ENCODE measurements at places on chromosomes 3 and 15. TPM values are rescaled to one million over a fixed set of nuclear protein-coding genes. Genes with fewer than 3 reads are reported as not detected.

DNA sequence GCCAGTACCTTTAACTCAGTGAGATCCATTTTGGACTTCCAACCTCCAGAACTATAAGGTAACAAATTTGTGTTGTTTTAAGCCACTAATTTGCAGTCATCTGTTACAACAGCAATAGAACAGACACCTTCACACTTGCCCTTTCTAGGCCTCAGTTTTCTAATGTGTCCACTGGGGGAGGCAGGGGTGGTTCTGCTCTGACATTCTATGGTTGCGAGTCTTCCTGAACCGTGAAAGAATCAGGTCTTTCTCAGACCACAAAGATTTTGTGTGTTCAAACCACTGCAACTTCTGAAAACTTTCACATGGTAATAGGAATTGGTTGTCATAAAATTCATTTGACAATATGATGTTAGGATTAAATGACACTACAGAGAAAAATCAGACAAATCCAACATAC lies 26.8 kb upstream of the CSTA start:
- H3K4me3 ChIP-seq = no peak overlapping the region
- no peaks in the 10 kb centered on the region for H3K36me3 ChIP-seq
- peaks cover 29% of the 10 kb centered on the region for H3K4me1 ChIP-seq
- no peaks in the 10 kb centered on the region for H3K27me3 ChIP-seq
- H3K27ac ChIP-seq = no peak overlapping the region

The ZBTB47 gene
- total RNA-seq = 15.3 TPM

DNA sequence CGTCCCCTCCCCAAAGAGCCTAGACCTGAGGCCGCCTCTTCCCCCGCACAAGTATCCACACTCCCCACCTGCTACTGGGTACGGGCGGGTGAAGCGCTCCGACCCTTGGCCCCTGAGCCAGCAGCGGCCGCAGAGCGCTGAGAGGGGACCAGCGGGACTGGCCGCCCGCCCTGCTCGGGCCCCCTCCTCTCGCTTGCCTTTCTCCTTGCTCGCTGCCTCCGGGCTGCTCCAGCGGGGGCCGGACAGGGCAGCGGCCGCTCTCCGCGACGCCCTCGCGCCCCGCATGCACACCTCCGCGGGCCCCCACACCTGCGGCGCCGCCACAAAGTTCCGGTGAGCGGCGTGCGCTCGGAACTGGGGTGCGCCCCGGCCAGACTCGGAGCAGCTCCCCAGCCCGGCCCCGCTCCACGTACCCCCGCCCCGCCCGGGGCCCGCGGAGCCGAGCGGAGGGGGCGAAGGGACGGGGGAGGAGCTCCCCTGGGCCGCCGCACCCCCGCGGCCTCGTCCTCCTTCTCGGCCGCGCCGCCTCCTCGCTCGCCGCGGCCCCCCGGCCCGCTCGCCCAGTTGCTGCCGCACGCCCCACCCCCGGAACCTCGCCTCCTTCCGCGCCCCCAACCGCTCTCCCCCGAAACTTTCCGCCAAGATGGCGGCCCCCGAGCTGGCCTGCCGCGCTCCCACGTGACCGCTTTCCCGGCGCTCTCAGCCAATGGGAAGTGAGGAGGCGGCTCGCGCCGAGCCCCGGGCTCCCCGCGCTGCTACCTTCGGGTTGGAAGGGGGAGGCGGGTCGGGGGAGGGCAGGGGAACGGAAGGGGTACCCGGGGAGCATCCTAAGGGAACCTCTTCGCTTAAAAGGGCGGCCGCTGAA lies 704 bp downstream of the DLG1 start:
- H3K4me3 ChIP-seq = peak overlapping the region; percentile 96
- peak overlapping the region; percentile 97 for H3K27ac ChIP-seq
- H3K36me3 ChIP-seq = peaks cover 17% of the 10 kb centered on the region
- peak; percentile 23 for DNase-seq
- H3K4me1 ChIP-seq = peaks cover 6% of the 10 kb centered on the region

The KBTBD8 gene
- 1.7 TPM for total RNA-seq

GRCh38 chr3:143603774-143604173 lies 244.5 kb downstream of the SLC9A9 start:
- DNase-seq = no peak
- H3K27me3 ChIP-seq = no peaks in the 10 kb centered on the region
- H3K4me3 ChIP-seq = no peak overlapping the region
- no peak overlapping the region for H3K27ac ChIP-seq

The PRRT3 gene
- total RNA-seq = 0.72 TPM

- H3K4me1 ChIP-seq = peaks cover 37% of the 10 kb centered on the region
- peak overlapping the region; percentile 51 for H3K27ac ChIP-seq
- H3K27me3 ChIP-seq = no peaks in the 10 kb centered on the region
Measured at GRCh38 chr3:157136647-157137387, 23.1 kb downstream of the CCNL1 start.

The FHIT gene
- total RNA-seq = 5.7 TPM

The SUCNR1 gene
- total RNA-seq = 0.38 TPM

GRCh38 chr3:50170689-50171088 lies 15.6 kb downstream of the SEMA3F start:
- peak overlapping the region; percentile 97 for H3K27ac ChIP-seq
- no peak overlapping the region for H3K4me3 ChIP-seq
- peaks cover 63% of the 10 kb centered on the region for H3K36me3 ChIP-seq
- H3K27me3 ChIP-seq = no peaks in the 10 kb centered on the region
- DNase-seq = no peak
- peaks cover 49% of the 10 kb centered on the region for H3K4me1 ChIP-seq

- no peaks in the 10 kb centered on the region for H3K4me1 ChIP-seq
- no peaks in the 10 kb centered on the region for H3K36me3 ChIP-seq
- no peak for DNase-seq
Measured at GRCh38 chr15:33031324-33031821, 163.1 kb downstream of the FMN1 start.

DNA sequence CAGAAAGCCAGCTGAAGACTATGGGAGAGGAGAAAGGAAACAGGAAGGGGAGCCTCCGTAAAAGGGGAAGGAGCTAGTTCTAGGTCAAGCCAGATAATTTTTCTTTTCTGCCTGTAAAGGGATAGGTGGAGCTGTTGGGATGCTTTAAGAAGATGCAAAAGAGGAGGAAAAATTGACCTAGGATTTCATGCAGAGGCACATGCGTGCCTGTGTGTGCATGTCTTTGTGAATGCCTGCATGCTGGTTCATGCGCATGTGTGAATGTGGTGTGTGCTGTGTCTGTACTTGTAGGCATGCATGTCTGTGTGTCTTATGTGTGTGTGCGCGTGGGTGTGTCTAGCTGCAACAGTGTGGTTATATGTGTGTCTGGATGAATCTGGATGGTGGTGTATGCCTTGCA lies 27.3 kb downstream of the CCDC33 start:
- no peaks in the 10 kb centered on the region for H3K36me3 ChIP-seq
- no peak for DNase-seq
- H3K4me3 ChIP-seq = no peak overlapping the region

GRCh38 chr15:70494852-70495571 lies 268.3 kb downstream of the UACA start:
- H3K36me3 ChIP-seq = no peaks in the 10 kb centered on the region
- H3K27me3 ChIP-seq = peaks cover 19% of the 10 kb centered on the region
- H3K4me1 ChIP-seq = peaks cover 45% of the 10 kb centered on the region
- no peak for DNase-seq
- H3K4me3 ChIP-seq = no peak overlapping the region
- H3K27ac ChIP-seq = peak overlapping the region; percentile 85

DNA sequence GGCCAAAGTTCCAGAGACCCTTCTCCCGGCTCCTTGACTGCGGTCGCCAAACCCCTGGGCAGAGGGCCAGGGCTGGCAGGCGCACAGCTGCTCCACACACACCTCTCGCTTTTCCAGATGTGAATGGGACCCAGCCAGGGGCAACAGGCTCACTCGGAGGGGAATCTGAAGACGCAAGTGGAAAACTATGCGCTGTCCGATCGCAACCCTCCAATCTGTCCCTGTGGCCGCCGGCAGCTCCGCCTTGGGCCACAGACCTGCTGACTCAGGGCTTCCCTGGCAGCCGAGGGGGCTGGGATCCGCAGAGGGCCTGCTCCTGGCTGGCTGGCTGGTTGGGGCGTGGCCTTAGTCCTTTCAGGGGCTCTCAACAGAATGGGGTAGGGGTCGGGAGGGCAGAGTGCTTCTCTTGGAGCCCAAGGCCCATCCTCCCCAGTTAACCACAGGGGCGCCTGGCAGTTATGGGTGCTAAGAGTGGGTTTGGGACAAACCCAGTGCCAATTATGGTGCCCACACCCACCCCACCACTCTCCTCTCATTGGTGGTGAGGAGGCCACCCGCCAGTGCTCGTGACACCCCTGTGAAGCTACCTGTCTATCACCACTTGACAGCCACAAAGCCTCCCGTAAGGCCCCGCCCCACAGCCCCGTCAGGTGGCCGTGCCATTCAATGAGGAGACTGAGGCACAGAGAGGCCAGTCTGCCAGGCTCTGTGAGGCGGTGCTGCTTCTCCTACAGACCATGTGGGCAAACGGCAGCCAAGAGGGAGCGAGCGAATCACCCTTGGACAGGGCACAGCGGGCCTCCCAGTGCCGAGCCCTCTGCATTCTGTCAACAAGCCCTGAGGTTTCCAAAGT lies 53.8 kb downstream of the IQSEC1 start:
- H3K36me3 ChIP-seq = no peaks in the 10 kb centered on the region
- H3K4me3 ChIP-seq = peak overlapping the region; percentile 15
- DNase-seq = no peak

The ACVR2B gene
- 3.4 TPM for total RNA-seq

The KNG1 gene
- not detected for total RNA-seq

GRCh38 chr3:99253963-99254355 lies 352.5 kb upstream of the DCBLD2 start:
- H3K27ac ChIP-seq = no peak overlapping the region
- DNase-seq = no peak
- H3K36me3 ChIP-seq = no peaks in the 10 kb centered on the region
- no peaks in the 10 kb centered on the region for H3K27me3 ChIP-seq
- no peaks in the 10 kb centered on the region for H3K4me1 ChIP-seq
- H3K4me3 ChIP-seq = no peak overlapping the region

DNA sequence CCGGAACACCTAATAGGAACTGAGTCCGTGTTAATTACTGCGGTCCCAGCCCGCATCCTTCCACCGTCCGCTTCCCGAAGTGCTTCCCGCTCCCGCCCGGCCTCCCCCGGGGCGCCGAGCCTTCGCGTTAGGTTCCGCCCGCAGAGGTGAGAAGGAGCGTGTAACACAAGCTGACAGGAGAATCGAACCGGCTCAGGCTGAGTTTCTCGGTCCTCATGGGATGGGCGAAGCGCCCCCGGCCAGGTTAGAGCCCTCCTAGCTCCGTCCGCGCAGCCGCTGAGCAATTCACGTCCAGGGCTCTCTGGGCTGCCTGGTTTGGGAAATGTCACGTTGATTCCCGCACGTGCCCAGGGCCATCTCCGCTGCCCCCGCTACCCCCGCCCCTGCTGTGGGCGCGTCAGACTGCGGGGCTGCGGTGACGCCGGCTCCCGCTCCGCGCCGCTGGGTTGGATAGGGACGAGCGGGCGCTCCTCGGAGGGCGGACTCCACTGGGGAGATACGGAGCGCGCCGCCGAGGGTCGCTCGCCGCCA lies 954 bp downstream of the CLDN11 start:
- DNase-seq = no peak
- peak overlapping the region; percentile 78 for H3K27ac ChIP-seq
- no peaks in the 10 kb centered on the region for H3K27me3 ChIP-seq
- H3K4me1 ChIP-seq = peaks cover 3% of the 10 kb centered on the region

GRCh38 chr15:48617619-48618018 lies 27.9 kb downstream of the FBN1 start:
- H3K4me1 ChIP-seq = no peaks in the 10 kb centered on the region
- H3K27ac ChIP-seq = peak overlapping the region; percentile 56
- no peak for DNase-seq
- H3K36me3 ChIP-seq = no peaks in the 10 kb centered on the region

The UACA gene
- 24.1 TPM for total RNA-seq

- H3K4me3 ChIP-seq = no peak overlapping the region
- no peak overlapping the region for H3K27ac ChIP-seq
- no peaks in the 10 kb centered on the region for H3K4me1 ChIP-seq
- H3K27me3 ChIP-seq = no peaks in the 10 kb centered on the region
- no peaks in the 10 kb centered on the region for H3K36me3 ChIP-seq
Measured at GRCh38 chr3:134904241-134904771, 109.2 kb downstream of the EPHB1 start.

The VGLL3 gene
- 19.8 TPM for total RNA-seq

DNA sequence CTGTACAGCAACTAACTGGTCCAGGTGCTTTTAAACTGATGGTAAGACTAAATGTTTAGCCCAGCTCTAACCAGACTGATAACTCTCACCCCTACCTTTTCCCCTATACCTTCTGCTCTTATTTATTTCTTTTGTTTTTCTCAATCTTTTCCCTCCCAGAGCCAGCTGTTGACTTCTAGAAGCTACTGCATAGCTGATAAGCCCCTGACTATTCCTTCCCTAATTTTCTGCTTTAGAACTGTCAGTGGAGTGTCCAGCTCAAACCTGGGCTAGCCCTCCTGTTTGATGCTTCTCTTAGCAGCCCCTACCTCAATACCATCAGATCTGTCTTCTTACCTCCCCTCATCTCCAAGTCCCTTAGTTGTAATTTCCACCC lies 20.6 kb downstream of the SLC35G2 start:
- H3K4me3 ChIP-seq = no peak overlapping the region
- peaks cover 8% of the 10 kb centered on the region for H3K4me1 ChIP-seq
- no peak for DNase-seq
- H3K27ac ChIP-seq = no peak overlapping the region
- H3K36me3 ChIP-seq = peaks cover 12% of the 10 kb centered on the region

The OXSR1 gene
- 30.8 TPM for total RNA-seq

The DNAJC17 gene
- 23.3 TPM for total RNA-seq

The GOLGA8S gene
- total RNA-seq = not detected

The HHLA2 gene
- not detected for total RNA-seq

DNA sequence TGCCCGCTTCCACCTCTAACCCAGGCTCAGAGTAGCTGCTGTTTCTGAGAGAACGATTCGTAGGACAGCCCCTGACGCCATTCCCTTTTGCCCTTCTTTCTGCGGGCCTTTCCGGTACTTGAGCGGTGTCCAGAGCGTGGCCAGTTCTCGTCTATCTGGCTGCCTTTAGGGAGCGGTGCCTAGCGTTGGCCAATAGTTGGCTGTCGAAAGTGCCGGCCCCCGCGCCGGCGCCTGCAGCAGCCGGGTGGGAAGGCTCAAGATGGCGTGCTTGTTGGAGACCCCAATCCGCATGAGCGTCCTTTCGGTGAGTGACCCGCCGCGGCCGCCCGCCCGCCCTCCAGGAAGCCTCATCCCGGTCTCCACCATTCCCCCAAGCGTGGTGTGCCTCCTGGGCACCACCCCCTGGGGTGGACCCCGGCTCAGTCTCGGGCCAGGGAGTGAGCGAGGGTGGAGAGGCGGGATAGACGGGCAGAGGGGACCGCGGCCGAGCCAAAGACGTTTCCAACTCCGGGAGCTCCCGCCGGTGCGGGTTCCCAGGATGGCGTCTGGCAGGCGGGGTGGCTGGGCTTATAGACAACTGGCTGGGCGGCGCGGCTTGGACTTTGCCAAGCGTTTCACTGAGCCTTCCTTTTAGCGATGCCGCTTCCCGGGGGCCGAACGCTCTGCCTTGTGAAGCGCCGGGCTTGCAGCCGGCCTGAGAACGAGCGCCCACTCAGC lies at the start of gene ARMC8:
ARMC8 (plus strand) TSS at position 6 of the 717 bp plus-strand sequence; CDS start at position 260, 254 bp downstream.
- H3K4me1 ChIP-seq = peaks cover 44% of the 10 kb centered on the region
- H3K27ac ChIP-seq = peak within 1 kb of the TSS; percentile 99

DNA sequence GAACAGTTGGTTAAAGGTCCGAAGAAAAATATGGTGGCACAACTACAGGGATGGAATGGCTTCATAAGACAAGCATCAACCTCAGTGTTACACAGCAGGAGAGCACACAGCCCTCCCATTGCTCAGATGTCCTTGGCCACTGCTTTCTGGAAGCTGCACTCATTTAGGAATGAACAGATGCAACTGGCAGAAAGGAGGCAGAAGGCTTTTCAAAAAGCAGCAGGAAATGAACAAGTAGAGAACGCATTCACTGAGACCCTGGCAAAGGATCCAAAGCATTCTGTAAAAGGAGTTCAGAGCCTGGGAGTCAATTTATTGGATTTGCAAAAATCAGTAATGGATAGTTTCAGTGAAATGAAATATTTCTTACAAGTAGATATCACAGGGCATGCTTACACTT lies 101.1 kb downstream of the PDZRN3 start:
- DNase-seq = no peak
- H3K4me1 ChIP-seq = peaks cover 21% of the 10 kb centered on the region
- H3K36me3 ChIP-seq = no peaks in the 10 kb centered on the region
- no peak overlapping the region for H3K4me3 ChIP-seq
- no peaks in the 10 kb centered on the region for H3K27me3 ChIP-seq

All from esophagus squamous epithelium (tissue), 5 donors.